ENCODE measurements at places on chromosomes 11 and 22.

DNA sequence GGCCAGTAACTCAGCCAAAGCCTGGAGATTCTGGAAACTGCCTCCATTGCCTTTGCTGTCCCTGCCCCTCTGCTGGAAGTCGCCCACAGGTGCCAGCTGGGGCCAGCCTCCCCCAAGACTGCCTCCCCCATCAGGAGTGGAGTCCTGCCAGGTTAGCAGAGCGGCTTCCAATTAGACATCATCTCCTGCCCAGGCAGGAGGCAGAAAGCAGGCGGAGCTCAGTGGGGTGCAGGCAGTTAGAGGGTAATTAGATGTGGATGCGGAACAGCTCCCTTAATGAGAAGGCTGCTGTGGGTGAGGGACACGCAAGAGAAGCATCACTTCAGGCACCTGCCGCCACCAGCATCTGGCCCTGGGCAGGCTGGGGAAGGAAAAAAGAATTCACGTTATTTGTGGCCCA is 90.9 kb upstream of the TP53I11 start:
- DNase-seq: no peak

DNA sequence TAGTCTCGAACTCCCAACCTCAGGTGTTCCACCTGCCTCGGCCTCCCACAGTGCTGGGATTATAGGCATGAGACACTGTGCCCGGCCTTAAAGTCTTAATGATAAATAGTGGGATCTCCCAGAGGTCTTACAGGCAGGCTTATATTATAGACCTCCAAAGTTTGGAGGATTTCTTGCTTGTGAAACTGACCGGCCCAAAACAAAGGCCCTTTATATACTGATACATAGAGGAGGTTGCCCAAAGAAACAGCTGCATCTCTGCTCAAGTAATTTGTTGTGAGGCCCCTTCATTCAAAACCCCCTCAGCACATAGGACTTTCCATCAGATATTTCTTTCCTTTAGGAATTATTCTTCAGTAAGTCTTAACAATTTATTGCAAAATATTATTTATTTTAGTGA is 27.4 kb upstream of the RDX start:
- DNase-seq: no peak

DNA sequence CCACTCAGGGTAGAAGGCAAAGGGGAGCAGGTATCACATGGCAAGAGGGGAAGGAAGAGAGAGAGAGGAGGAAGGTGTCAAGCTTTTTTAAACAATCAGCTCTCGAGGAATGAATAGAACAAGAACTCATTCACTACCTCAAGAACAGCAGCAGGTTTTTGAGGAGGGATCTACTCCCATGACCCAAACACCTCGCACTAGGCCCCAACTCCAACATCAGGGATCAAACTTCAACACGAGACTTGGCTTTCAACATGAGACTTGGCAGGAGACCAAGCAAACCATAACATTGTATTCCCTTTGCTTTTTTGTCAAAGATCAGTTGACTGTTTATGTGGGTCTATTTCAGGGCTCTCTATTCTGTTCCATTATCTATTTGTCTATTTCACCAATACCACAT is 26.9 kb upstream of the APOBEC3A start:
- DNase-seq: no peak

GRCh38 chr11:133699071-133699470 is 146.2 kb downstream of the SPATA19 start:
- no peak for DNase-seq

DNA sequence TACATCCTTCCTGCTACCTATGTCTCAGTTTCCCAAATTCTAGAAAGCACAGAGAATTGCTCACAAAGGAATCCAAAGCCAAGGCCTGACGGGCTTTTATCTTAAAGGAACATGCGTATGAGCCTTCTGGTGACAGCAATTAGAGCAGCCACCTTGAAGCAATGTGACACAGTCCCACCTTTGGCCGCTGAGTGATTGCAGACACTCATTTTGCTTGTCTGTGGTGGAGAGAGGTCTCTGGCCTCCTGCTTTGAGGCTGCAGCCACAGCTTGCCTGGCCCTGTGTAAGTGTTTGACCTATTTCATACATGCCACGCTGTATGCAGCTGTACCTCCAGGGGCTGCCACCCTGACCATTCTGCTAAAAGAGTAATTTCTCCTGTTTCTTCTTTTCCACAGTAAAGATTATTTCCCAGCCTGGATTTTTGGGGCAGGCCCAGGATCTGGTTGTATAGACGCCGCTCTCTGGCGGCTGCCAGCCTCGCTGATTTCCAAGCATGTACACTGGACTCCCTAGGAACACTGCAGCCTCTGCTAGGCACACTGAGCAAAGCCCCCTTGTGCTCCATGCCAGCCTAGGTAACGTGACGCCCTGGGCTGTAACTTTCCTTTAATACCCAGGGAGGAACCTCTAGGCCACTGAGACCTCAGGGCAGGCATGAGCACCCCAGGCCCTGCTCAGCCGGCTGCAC is 1.1 kb upstream of the TMA7B start:
- no peak for DNase-seq

DNA sequence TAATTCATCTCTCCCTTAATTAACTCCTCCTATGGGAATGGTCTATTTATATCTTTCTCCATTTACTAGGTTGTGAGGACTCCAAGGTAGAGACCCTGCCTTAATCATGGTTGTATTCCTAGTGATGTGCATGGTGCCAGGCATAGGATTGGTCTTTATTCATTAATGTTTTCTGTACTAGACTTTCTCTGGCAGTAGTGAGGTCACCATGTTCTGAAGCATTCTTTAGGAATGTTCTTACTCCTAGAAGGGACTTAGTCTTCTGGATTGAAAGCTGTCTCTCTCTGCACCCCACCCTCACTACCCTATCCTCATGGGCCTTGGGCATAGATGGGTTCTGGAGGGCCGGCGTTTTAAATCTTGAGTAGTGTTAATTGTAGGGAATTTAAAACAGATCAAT is 10.6 kb upstream of the INSC start:
- DNase-seq: no peak

DNA sequence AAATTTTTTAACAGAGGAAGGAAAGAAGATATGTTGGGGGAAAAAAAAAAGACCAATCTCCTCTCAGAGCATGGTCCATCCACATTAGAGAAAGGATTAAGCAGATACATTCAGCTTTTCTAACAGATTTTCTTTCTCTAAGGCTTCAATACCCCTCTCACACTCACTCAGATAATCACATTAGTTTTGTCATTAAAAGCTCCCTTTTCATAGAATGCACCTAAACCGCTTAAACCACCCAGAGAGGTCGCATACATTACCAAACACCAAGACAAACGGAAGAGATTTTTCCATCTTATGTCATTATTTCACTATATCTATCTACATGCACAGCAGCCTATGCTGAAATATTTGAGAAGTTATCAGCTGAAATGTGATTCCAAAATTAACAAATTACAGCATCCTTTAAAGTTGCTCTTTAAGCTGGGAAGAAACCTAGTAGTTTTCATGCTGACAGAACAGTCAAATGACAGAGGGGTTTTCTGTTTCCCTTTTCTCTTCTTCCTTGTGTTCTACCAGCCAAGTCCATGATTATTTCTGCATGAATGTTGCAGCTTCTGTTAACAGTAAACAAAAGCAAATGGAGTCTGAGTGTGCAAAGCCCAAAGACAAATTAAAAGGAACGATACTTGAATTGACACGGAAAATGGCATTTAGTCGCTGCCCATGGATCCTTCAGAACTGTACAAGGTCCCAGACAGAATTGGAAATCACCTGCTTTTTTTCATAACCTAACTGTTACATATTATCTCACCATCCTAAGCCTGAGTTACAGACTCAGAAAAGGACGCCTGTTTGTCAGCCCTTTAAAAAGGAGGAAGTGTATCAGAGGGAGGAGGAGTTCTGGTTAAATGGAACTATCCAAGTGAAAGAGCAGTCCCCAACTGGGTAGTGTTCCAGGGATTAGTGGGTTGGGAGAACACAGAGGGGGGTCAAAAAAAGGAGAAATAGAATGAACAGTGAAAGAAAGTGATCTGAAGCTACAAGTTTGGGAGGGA is 54.6 kb downstream of the PRCP start:
- DNase-seq: no peak

DNA sequence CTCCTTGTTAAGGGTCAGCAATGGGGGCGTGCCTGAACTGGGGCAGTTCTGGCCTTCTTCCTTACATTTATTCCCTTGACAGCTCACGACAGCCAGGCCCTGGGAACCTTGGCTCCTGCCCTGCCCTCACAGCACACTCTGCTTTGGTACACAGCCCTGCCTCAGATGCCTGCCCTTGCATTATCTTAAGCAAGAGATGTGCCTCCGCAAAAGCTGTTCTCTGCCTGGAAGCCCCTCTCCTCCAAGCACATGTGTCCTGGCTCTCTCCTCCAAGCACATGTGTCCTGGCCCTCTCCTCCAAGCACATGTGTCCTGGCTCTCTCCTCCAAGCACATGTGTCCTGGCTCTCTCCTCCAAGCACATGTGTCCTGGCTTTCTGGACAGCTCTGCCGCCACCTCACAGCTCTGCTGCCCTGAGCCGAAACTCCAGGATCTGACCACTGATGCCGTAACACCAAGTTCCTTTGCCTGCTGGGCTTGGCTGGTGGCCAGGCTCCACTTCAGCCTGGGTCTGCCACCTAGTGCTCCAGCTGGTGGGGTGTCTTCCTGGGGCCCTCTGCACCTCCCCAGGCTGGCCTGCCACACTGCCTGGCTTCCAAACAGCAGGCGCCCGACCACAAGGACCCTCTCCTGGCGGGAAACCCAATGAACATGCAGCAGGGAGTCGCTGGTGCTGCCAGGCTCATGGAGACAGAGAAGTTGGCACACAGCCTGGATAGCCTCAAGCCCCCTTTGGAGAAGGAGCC is 53.0 kb downstream of the SCUBE1 start:
- no peak for DNase-seq

DNA sequence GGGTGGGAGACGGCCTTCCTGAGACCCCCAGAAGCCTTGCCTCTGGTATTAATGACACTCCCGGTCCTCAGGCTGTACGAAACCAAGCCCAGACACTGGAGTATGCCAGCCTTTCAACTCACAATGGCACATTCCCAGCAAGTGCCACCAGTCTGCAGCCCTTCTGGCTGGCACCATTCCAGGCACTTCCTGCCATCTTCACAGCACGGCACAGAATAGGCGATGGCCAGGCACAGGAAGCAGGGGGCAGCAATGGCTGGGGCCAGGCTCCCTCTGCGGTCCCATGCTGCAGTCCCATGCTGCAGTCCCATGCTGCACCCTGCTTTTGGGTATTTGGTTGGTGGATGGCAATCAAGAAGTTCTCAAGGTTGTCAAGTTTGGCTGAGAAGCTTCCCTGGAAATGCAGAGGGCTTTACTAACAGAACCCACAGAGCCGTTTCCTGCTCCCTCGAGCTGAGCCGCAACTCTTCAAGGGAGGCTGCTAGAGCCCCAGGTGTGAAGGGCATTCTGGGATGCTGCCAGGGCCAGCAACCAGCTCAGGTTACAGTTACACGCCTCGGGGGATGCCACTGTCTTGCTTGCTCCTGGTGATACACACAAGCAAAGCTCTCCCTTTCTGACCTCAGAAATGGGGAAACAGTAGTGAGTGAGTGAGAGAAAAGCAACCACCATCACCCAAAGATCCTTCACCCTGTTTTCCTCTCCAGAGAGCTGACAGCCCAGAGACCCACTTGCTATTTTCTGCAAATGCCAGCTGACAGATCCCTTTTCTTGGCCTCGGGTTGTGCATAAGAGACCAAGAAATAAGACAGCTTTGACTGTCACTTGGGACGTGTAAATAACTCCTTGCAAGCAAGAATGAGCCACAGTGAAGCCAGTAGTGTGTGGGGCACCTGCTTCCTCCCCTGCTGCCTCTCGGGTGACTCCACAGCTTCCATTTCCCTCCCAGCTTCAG is 23.9 kb downstream of the LRFN4 start:
- no peak for DNase-seq

DNA sequence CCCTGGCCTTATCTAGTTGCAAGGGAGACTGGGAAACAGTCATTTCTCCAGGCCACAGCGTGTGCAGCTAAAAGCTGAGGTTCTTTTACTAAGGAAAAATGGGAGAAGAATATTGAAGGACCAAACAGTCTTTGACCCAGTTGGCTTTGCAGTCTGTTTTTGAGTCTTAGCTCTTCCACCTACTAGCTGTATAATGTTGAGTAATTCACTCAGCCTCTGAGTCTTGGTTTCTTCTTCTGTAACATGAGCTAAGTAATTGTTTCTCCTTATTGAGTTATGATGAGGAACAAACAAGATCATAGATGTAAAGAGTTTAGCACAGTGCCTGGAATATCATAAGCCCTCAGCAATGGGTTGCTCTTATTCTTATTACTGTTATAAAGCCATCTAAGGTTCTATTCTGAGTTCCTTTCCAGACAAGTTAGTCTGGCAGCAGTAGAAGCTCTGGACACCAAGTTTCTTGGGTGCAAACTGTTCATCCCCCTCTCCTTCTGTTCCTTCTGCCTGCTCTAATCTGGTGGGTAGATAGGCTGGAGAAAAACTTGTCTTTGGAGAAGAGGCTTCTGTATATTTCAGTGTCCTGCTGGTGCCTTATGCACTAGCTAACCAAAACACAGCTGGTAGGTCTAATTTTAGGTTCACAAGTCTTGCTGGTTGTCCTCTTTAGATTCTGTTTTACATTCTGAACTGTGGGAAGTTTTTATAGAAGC is 13.5 kb downstream of the TRIM44 start:
- DNase-seq: no peak

DNA sequence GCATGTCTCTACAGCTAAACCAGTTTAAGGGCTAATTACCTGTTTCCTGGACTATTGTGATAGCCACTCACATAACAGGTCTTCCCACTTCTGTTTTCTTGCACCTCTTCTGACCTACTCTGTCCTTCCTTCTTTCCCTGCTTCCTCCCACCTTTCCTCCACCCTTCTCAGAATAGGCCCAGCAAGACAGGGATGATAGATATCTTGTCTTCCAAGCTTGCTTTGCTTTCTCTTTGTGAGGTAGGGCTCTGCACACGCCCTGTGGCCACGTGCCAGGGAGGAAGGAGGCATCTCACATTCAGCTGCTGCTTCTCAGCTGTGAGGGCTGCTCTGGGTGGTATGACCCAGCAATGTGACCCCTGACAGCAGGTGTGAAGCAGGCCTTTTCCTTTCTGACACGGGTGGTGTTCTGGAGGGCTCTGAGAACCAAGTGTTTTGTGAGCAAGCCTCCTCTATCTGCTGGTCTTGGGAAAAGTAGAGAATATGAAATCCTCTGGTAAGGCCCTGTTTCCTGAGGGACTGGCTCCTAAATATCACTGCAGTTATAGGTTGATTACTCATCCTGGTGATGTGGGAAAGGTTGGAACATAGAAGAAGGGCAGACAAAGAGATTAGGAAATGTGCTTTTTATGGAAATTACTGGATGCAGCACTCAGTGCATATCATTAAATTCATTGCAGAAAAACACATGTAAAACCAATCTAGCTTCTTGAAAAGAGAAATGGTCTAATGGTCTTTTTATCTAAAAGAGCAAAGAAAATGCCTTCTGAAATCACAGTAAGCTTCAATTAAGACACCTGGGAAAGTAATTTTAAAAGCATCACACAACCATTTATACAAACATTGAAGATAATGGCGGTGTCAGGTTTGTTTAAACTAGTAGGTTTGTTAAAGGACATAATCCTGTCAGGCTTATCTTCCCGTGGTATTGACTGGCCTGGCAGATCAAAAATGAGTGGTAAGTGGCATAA is 8.5 kb downstream of the AMOTL1 start:
- no peak for DNase-seq

DNA sequence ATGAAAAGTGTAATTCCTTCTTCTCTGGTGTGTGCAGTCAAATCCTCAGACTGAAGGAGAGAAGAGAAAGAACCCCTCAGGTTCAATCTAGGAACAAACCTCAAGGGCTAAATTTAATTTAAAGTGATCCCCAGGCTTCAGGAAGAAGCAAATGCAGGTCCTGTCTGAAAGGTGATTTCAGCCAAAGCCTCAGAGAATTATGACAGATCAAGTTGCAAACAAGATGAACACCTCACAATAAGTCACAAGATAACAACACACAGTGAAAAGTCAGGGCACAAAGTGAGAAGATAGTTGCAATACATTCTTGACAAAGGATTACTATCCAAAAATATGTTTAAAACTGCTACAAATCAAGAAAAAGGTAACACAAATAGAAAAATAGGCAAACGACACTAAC is 11.8 kb downstream of the ZP1 start:
- no peak for DNase-seq

All from WTC11 (cell line).